NCI-H2081 (cell line): ENCODE measurements at places on chromosomes 12 and 14.

DNA sequence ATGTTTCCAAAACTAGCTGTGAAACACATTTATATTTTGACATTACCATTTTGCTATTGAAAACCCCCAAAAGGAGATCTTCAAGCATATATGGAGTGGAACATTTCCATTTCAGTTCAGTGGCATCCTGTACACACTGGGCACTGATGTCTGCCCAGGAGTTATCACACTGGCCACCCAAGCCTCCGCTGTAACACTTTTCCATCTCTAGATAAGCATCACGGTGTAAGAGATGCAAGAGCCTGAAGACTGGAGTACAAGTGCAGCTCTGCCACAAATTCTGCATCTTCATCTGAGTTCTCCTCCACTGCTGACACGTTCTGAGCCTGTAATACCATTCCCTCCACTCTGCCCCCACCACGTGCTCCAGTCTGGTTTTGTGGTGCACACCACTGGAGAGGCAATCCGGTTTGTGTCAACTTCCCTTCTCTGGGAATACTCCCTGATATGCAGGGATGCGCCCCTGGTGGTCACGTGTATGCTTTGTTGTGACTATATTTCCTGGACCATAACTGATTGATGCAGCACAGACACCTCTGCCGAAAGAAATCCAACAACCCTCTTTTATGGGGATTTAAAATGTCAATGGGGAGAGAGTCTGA lies 12.7 kb downstream of the SPTLC2 start:
- DNase-seq = no peak

- no peak for DNase-seq
These were observed 123.7 kb downstream of the IGF1 start for GRCh38 chr12:102356690-102357089.

DNA sequence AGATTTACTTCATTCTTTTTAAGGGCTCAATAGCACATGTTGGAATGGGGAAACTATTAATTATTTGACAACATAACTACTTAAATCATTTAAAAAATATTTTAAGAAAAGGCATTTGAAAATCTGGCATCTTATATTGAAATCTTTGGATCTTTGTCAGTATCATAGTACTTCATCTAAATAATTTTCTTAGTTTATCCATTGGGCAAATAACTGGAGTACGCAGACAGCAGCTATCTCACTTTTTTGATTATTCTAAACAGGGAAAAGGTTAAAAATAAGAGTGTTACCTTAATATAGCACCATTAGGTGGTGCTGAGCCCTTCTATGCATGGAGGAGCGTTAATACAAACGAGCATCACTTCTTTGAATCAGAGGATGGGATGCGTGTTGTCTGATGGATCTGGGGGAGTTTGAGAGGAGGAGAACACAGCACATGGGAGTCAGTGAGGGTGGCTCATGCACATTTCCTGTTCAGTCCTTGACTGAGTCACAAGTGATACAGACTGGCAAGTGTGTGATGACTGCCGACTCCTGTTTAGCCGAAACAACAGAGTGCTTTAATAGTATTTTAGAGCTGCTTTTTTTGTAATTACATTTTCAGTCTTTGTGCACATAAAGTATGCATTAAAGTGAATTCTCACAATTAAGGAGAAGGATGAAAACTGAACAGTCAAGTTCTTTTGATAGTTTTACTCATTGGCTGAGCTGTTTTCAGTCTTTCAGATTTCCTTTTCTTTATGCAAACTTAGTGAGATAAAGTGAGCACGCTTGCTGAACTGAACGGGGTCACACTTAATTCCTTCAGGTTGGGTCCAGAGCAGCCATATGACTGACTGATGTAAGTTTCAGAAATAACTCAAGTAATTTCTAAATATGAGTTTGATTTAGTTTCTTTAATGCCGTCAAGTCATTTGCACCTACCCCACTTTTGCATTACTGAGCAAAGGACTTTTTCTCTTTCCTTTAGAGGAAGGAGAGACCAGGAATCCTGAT lies 92.7 kb downstream of the DIP2B start:
- DNase-seq = no peak

DNA sequence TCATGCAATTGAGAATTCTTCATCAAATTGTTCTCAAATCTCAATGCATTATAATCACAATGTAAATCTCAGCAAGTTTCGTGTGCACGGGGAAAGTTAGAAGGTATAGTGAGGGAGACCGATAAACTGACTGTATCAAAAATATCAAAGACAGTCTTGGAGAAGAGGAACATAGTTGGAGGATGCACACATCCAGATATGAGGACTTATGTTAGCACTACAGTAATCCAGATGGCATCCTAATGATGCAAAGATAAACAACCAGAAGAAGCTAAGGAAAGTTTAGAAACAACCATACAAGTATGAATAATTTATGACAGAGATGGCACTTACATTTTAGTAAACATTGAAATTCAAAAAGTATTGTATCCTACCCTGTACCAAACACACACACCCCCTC lies 760.1 kb downstream of the RPS29 start:
- no peak for DNase-seq

DNA sequence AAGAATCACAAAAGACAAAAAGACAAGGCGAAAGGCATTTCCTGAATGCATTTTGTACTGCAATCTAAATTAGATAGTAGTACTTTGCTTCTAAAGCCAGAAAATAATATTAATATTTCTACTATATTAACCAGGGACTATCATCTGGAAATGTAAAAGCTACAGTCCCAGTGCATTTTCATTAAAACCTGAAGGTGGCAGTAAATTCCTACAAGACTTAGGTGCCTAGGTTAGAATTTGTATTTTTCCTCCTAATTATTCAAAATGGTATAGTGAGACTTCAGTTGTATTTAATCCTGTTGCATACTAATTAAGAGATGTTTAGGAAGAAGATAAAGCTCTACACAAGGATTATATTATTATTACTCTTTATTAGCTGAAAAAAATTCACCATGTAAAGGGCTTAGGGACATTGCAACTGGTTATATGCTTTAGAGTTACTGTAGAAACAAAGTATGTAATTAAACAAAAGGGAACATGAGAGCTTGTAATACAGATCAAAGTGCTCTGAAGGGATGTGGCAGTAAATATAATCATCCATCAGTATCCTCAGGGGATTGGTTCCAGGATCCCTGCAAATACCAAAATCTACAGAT lies 53.6 kb downstream of the BRMS1L start:
- DNase-seq = peak; percentile 0
